ENCODE measurements at places on chromosomes 2 and 18. TPM values are rescaled to one million over a fixed set of nuclear protein-coding genes. Genes with fewer than 3 reads are reported as not detected.

DNA sequence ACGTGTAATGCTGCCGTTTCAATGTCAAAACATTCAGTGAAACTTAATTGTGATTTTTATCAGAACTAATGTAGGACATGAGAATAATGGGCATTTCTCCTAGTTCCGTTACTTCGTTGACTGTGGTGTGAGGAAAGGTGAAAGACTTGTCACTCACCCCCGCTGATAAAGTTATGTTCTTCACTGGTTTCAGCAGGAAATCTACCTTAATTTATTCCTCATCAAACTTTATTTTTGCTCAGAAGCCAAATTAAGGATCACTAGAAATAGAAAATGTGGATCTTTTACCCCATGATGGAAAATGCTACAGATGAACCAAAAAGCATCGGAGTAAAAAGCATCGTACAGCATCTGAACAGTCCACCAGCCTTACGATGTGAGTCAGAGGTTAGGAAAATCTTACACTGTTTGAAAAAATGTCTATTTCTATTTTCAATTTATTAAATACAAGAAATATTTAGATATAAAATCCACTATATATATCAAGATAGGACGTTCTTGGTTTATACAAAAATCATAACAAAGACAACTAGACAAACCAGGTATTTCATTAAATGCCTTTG lies 1.0 kb upstream of the ROCK1 start:
- peak overlapping the region; percentile 100 for H3K27ac ChIP-seq
- H3K27me3 ChIP-seq: no peaks in the 10 kb centered on the region
- peak overlapping the region; percentile 97 for H3K4me3 ChIP-seq
- peaks cover 48% of the 10 kb centered on the region for H3K4me1 ChIP-seq
- H3K36me3 ChIP-seq: no peaks in the 10 kb centered on the region

DNA sequence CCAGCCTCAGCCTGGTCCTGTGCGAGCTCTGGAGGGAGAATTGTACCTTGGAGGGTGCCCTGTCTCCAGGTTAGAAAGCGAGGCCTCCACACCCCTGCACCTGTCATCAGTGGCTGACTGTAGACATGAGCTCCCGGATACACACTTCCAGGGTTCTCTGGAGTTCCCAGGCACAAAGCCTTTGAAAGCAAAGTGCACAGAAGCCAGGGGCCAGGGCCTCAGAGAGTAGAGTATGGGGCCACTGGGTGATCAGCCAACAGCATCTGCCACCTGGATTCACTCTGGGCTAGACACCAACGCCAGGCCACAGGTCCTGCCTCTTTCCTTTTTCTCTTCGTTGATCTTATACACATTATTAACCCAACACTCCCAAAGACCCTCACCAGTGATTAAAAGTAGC lies 239.4 kb upstream of the HDAC4 start:
- DNase-seq: no peak
- no peak overlapping the region for H3K4me3 ChIP-seq
- H3K27ac ChIP-seq: no peak overlapping the region
- H3K4me1 ChIP-seq: no peaks in the 10 kb centered on the region
- peaks cover 3% of the 10 kb centered on the region for H3K27me3 ChIP-seq
- H3K36me3 ChIP-seq: no peaks in the 10 kb centered on the region

DNA sequence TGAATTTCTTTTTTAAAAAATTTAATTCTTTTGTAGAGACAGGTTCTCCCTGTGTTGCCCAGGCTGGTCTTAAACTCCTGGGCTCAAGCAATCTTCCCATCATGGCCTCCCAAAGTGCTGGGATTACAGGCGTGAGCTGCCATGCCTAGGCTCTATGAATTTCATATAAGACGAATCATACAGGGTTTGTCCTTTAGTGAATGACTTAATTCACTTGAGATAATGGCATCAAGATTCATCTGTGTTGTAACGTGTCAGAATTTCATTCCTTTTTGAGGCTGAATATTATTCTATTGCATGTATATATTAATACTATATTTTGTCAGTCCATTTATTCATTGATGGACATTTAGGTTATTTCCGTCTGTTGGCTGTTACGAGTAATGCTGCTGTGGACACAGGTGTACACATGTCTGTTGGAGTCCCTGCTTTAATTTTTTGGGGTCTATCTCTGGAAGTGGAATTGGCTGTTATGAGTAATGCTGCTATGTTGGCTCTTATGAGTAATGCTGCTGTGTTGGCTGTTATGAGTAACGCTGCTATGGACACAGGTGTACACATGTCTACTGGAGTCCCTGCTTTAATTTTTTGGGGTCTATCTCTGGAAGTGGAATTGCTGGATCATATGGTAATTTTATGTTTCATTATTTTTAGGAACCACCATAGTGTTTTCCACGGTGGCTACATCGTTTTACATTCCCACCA lies 210.6 kb downstream of the CAMKMT start:
- DNase-seq: no peak
- no peaks in the 10 kb centered on the region for H3K4me1 ChIP-seq
- H3K4me3 ChIP-seq: no peak overlapping the region
- no peaks in the 10 kb centered on the region for H3K36me3 ChIP-seq

DNA sequence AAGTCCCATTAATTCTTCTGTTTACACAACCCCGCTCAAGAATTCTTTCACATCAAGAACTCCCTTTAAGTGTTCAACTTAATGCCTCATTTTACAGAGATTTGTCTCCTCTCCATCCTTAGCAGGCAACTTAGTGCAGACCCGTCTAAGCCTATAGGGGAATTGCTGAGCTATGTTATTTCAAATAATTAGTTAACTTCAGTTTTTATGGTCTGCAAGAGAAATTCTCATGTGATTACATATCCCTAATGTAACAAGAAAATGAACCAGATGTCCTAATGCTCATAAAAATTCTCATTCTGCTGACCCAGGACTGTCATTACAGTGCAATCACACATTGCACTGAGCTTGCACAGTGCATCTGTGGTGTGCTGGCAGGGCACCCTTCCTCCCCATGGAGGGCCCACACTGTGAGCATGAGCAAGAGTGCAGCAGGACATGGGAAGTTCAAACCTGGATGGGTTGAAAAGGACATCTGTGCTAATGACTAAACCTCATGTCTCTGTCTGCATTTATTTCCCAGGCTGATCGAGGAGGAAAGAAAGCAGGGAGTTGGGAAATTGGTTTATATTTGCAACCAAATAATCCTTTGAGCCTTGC lies 97.1 kb downstream of the COL5A2 start:
- no peaks in the 10 kb centered on the region for H3K4me1 ChIP-seq
- no peaks in the 10 kb centered on the region for H3K36me3 ChIP-seq
- no peak overlapping the region for H3K27ac ChIP-seq
- no peak for DNase-seq
- H3K27me3 ChIP-seq: no peaks in the 10 kb centered on the region

GRCh38 chr18:21703241-21703820 lies 1.2 kb downstream of the ABHD3 start:
- peaks cover 22% of the 10 kb centered on the region for H3K4me1 ChIP-seq
- no peaks in the 10 kb centered on the region for H3K36me3 ChIP-seq
- no peak for DNase-seq
- no peaks in the 10 kb centered on the region for H3K27me3 ChIP-seq
- peak overlapping the region; percentile 90 for H3K4me3 ChIP-seq

- DNase-seq: no peak
- H3K27ac ChIP-seq: no peak overlapping the region
- peaks cover 15% of the 10 kb centered on the region for H3K27me3 ChIP-seq
- H3K4me1 ChIP-seq: no peaks in the 10 kb centered on the region
Measured at GRCh38 chr2:16767789-16768476, 102.3 kb upstream of the CYRIA start.

- no peaks in the 10 kb centered on the region for H3K27me3 ChIP-seq
- H3K27ac ChIP-seq: no peak overlapping the region
- no peak for DNase-seq
- H3K4me3 ChIP-seq: no peak overlapping the region
- peaks cover 2% of the 10 kb centered on the region for H3K4me1 ChIP-seq
- no peaks in the 10 kb centered on the region for H3K36me3 ChIP-seq
Measured at GRCh38 chr2:181581534-181581933, 75.4 kb downstream of the CERKL start.

GRCh38 chr2:64766841-64767669 lies 113.3 kb upstream of the SERTAD2 start:
- H3K27me3 ChIP-seq: no peaks in the 10 kb centered on the region
- peaks cover 32% of the 10 kb centered on the region for H3K4me1 ChIP-seq
- H3K27ac ChIP-seq: peak overlapping the region; percentile 97
- H3K4me3 ChIP-seq: peak overlapping the region; percentile 61
- DNase-seq: no peak
- no peaks in the 10 kb centered on the region for H3K36me3 ChIP-seq

GRCh38 chr18:11937874-11938478 lies 29.9 kb upstream of the MPPE1 start:
- peaks cover 4% of the 10 kb centered on the region for H3K4me1 ChIP-seq
- H3K27me3 ChIP-seq: no peaks in the 10 kb centered on the region
- H3K36me3 ChIP-seq: no peaks in the 10 kb centered on the region
- H3K27ac ChIP-seq: no peak overlapping the region
- DNase-seq: peak; percentile 90

- no peaks in the 10 kb centered on the region for H3K4me1 ChIP-seq
- H3K27me3 ChIP-seq: no peaks in the 10 kb centered on the region
- H3K27ac ChIP-seq: no peak overlapping the region
- H3K36me3 ChIP-seq: no peaks in the 10 kb centered on the region
Measured at GRCh38 chr18:77601567-77601966, 351.9 kb downstream of the GALR1 start.

DNA sequence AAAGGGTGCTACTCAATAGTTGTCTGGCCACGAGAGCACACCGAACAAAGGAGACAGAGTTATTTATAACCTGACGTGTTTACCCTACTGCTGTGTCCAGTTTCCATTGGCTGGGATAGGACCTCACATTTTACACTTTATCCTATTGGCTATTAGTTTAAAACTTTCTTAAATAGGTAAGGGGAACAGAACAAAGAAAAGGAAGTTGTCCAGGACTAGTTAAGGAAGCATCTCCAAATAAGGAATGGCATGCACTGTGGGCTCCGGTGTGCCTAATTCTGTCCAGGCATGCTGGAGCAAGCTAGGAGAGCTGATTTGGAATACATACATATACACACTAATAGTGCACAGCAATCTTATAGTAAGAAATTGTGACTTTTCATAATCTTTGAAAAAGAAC lies 72.2 kb downstream of the CAB39 start:
- H3K4me3 ChIP-seq: no peak overlapping the region
- no peaks in the 10 kb centered on the region for H3K27me3 ChIP-seq
- H3K27ac ChIP-seq: no peak overlapping the region
- no peak for DNase-seq
- H3K4me1 ChIP-seq: no peaks in the 10 kb centered on the region
- no peaks in the 10 kb centered on the region for H3K36me3 ChIP-seq

DNA sequence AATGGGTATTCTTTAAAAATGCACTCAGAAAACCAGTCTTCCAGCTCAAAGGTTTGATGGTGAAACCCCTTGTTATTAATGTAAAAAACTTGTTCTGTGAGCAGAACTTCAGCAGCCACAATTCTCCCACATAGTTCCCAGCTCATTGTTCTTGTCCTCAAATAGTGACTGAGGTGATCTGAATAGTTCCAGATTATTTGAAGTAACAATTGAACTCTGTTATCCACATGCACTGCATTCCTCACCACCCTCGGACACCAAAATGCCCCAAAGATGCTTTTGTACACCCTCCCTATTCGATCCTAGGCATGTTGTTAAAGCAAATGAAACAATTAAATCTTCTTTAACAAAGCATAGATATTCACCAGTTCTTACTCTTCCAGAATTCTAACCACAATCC lies 2186.8 kb upstream of the CELF4 start:
- H3K4me1 ChIP-seq: no peaks in the 10 kb centered on the region
- H3K27ac ChIP-seq: no peak overlapping the region
- H3K36me3 ChIP-seq: no peaks in the 10 kb centered on the region
- H3K27me3 ChIP-seq: no peaks in the 10 kb centered on the region
- no peak overlapping the region for H3K4me3 ChIP-seq

DNA sequence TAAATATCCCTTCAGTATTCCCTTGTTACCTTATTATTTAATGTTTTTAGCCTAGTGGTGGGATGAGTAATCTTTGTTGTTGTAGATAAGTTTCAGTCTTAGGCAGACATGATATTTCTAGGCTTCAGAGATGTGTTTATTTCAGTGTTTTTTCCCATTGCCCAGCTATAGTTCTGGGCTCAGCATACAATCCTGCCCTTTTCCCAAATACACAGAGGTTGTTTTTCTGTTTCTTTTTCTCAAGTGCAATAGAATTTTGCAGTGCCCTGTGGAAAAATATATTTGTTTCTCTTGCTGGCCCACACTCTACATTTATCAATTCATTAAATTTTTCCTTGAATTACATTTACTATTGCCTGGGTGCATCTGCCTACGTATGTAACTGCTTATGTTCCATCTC lies 321.8 kb downstream of the KCNJ3 start:
- no peaks in the 10 kb centered on the region for H3K36me3 ChIP-seq
- no peak overlapping the region for H3K27ac ChIP-seq
- no peaks in the 10 kb centered on the region for H3K4me1 ChIP-seq
- DNase-seq: no peak
- no peak overlapping the region for H3K4me3 ChIP-seq

- DNase-seq: no peak
- no peaks in the 10 kb centered on the region for H3K36me3 ChIP-seq
- no peaks in the 10 kb centered on the region for H3K4me1 ChIP-seq
Measured at GRCh38 chr2:212961255-212961654, 190.2 kb downstream of the IKZF2 start.

DNA sequence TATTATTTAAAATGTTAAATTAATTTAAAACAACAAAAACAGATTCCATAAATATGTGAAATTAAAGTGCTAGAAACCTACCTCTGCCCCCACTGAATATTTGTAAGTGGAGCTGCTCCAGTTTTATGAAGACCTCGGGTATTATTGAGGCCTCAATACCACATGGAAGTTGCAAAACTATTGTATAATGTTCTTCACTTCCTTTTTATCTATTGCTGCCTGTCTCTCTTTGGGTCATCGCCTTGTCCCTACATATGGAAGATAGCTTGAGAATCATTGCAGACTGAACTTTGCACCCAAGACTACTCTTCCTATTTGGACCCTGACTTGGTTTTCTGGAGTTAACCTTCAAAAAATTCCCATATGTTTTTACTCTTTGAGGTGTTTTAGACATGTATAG lies 212.1 kb upstream of the NETO1 start:
- no peaks in the 10 kb centered on the region for H3K27me3 ChIP-seq
- H3K4me3 ChIP-seq: no peak overlapping the region
- no peaks in the 10 kb centered on the region for H3K4me1 ChIP-seq
- no peak for DNase-seq
- H3K27ac ChIP-seq: no peak overlapping the region

GRCh38 chr2:46298522-46299353 lies 1.5 kb downstream of the EPAS1 start:
- peak; percentile 88 for DNase-seq
- H3K36me3 ChIP-seq: no peaks in the 10 kb centered on the region
- peak overlapping the region; percentile 96 for H3K27ac ChIP-seq

DNA sequence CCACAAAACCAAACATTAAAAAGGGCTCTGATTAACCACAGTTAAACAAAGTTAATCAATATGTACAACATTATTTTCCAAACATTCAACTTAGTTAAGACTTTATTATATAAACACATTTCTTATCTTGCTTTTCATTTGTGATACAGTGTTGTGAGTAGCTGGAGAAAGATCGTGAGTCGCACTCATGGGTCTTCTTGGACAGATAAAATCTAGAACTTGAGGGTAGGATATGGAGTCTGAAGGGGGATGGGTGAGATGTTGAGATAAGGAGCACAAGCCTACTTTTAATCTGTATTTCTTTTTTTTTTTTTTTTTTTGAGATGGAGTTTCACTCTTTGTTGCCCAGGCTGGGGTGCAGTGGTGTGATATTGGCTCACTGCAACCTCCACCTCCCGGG lies 22.6 kb upstream of the TMEM214 start:
- no peaks in the 10 kb centered on the region for H3K27me3 ChIP-seq
- no peaks in the 10 kb centered on the region for H3K36me3 ChIP-seq
- H3K4me3 ChIP-seq: no peak overlapping the region
- no peak overlapping the region for H3K27ac ChIP-seq

TM4SF20 gene
- total RNA-seq: not detected

NT5DC4 gene
- total RNA-seq: 0.28 TPM

SATB2 gene
- 3.0 TPM for total RNA-seq

DNER gene
- 0.58 TPM for total RNA-seq

FAM228A gene
- total RNA-seq: 1.3 TPM

NEU4 gene
- total RNA-seq: 1.9 TPM

All from spleen (tissue), 13 donors.